ENCODE measurements at places on chromosomes 2 and 18. TPM values are rescaled to one million over a fixed set of nuclear protein-coding genes. Genes with fewer than 3 reads are reported as not detected.

Gene CHAC2
- total RNA-seq = 19.2 TPM

Gene TLX2
- not detected for total RNA-seq

Gene STON1
- 8.8 TPM for total RNA-seq

Gene BOLL
- total RNA-seq = not detected

Gene GRB14
- not detected for total RNA-seq

Gene COLEC11
- total RNA-seq = not detected

Gene DNAJC10
- total RNA-seq = 102 TPM

Gene TSPYL6
- total RNA-seq = not detected

Gene IL18R1
- total RNA-seq = not detected

Gene CCDC178
- not detected for total RNA-seq

Gene TCF4
- total RNA-seq = 33.6 TPM

Gene RDH14
- 47.8 TPM for total RNA-seq

Gene ASB18
- total RNA-seq = 1.1 TPM

Gene CIB4
- total RNA-seq = not detected

Gene NPHP1
- 0.25 TPM for total RNA-seq

Gene MAIP1
- 31.8 TPM for total RNA-seq
